ENCODE measurements at places on chromosomes 7 and 10.

- DNase-seq: no peak
These were observed 61.3 kb downstream of the AKR1D1 start for GRCh38 chr7:138137423-138138171.

- no peak for DNase-seq
These were observed 114.0 kb upstream of the COBL start for GRCh38 chr7:51430480-51431086.

DNA sequence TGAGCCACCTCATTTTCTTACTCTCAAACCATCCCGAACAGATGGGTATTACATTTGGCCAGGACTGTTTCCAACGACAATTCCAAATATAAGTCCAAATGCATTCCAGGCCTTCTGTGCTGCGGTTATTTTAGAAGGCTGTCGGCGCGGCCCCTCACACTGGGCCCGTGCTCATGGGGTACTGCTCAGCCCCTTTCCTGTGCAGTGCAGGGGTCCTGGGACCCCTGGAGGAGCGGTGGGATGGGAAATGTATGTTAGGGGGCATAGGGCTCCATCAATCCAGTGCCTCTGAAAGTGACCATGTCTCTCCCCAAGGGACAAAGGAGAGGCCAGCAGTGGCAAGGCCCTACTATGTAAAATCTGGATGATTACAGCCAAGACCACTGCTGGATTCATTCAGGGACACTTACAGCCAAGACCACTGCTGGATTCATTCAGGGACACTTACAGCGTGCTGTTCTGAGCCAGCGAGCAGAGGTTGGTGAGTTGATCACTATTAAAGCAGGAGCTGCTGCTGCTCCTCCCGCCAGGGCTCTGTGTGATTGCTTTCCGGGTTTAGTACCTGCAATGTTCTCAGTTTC, 66.3 kb downstream of the CHST15 start:
- no peak for DNase-seq

- no peak for DNase-seq
These were observed 46.3 kb downstream of the BUB3 start for GRCh38 chr10:123200531-123200930.

DNA sequence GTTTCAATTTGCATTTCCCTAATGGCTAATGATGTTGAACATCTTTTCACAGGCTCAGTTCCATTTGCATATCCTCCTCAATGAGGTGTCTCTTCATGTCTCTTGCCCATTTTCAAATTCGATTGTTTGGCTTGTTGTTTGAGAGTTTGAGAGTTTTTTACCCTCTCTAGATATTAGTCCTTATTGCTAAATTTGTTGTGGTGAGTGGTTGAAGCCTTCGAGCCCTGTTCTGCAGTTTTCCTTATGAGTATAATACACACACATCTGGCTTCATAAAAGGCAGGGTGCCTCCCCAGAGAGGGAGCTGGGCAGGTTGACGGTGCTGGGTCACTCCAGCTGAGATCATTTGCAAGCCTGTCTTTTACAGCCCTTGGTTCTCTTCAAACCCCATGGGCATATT, 65.1 kb downstream of the RGS10 start:
- DNase-seq: no peak
